Esophagus muscularis mucosa (tissue), 4 donors: ENCODE measurements at places on chromosomes 1 and 21.

GRCh38 chr1:206960676-206961386 is 9.4 kb downstream of the FCAMR start:
- DNase-seq: no peak

GRCh38 chr1:30909365-30910068 is 959 bp upstream of the SDC3 start:
- no peak for DNase-seq

GRCh38 chr1:194698908-194699318 is 1512.5 kb upstream of the B3GALT2 start:
- DNase-seq: no peak

DNA sequence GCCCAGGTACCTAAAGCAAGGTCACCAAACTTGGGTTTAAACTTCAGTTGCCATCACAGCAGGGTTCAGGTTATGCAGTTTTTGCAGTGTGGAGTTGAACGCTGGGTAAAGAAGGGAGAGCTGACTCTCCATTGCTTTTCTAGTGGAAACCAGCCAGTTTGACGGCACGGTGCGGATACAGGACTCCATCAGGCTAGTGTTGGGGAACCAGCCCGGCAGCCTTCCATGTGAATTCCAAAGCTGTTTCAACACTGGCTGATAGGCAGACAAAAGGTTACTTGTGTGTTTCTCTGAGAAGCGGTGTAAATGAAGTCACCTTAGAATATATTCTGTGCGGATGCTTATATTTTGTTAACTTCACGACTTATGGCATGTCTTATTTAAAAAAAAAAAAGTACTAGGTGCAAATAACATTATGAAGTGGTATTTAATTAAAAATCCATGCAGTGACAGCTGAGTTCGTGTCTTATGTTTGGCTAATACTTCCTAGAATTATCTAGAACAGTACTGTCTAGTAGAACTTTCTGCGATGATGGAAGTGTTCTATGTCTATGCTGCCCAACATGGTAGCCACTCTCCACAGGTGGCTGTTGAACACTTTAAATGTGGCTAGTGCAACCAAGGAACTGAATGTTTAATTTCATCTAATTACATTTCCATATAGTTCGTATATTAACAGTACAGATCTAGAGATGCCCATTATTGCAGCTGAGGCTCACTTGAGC is 29.9 kb upstream of the RCAN3 start:
- no peak for DNase-seq

- no peak for DNase-seq
Measured at GRCh38 chr1:16903458-16903796, 7.6 kb downstream of the RNU1-2 start.

DNA sequence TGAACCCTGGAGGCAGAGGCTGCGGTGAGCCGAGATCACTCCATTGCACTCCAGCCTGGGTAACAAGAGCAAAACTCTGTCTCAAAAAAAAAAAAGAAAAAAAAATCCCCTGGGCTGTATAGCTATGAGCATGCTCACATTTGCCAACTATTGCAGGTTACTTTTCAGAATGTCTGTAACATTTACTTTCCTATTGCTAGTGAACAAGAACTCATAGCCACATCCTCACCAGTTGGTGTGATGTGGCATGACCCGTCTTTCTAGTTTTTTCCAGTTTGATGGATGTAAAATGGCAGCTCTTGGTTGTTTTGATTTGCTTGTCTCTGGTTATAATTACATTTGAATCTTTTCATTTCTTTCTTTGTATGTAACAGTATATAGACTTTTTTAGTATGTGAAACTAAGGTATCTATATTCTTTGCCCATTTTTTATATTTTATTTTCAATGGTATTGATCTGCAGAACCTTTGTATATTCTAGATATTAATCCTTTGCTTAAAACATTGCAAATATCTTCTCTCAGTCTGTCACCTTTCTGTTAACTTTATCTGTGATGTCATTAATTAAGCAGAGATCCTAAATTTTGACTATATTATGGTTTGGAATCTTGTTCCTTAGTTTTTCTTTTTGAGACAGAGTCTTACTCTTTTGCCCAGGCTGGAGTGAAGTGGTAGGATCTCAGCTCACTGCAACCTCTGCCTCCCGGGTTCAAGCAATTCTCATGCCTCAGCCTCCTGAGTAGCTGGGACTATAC is 11.6 kb downstream of the MED18 start:
- DNase-seq: no peak
